ENCODE measurements at places on chromosomes 2 and 18. TPM values are rescaled to one million over a fixed set of nuclear protein-coding genes. Genes with fewer than 3 reads are reported as not detected.

DNA sequence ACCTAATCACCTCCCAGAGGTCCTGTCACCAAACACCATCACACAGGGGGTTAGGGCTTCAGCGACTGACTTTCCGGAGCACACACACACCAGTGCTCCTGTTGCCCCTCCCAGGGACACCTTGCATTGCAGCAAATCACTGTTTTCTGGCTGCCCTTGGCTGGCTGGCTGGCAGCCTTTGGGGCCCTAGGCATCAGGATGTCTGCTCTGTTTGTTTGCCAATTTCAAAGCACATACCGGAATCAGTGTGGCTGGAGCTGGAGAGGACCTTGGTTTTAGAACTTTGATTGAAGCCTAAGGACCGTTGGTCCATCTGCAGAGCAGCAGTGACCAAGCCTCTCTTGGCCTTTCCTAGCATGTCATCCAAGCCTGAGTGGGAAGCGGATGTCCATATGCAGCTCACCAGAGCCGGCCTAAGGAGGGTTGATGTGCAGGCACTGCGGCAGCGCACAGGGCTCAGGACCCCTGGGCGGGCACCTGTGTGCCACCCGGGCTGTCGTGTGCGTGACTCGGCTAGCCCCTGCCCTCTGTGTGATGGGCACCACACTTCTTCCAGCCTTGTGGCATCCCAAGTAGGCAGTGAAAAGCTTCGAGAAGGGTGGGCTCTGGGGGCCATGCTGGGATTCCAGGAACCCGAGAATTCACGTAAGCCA, 62.1 kb downstream of the GBX2 start:
- no peak for DNase-seq

- peak; percentile 17 for DNase-seq
Measured at GRCh38 chr2:72149556-72150156, 2.0 kb upstream of the CYP26B1 start.

ZDBF2 gene
- 4.0 TPM for total RNA-seq

TUBA4B gene
- not detected for total RNA-seq

- no peak for DNase-seq
Measured at GRCh38 chr2:8316356-8316755, 365.5 kb upstream of the ID2 start.

GRCh38 chr18:40553029-40553428, 1402.0 kb upstream of the PIK3C3 start:
- peak; percentile 33 for DNase-seq

DNA sequence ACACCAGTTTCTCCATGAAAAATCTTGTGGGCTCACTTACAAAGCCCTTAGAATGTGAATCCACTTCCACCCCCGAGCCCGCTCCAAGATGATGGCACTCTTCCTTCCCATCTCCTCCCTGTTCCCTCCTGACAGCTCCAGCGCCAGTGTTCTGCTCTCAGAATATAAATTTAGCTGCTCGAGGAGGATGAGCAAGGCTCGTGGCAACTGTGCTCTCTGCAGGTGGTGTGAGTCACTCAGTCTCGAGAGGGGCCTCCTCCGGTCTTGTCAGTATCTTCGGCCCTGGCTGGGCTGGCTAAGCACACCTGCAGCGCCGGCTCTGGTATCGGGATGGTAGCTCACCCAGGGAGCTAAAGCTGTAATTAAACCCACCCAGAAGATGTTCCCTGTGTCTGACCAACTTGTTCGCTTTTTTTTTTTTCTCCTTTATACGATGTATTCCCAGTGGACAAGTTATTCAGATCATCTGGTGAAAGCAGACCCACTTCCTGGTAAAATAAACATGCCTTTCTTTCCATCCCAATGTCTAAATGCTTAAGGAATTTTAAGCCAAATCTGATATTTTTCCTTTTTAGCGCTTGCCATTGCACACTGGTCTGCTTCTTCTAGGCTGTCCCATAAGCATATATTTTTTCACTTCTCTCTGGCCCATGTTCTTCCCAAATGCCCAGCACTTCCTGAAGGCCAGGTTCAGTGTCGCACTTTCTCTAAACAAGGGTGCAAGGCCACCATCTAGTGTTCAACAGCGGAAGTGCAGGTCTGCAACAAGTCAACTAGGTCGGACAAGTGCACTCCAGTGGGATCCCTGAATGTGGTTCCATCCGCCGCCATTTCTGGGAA, 31.4 kb upstream of the YPEL5 start:
- no peak for DNase-seq

DNA sequence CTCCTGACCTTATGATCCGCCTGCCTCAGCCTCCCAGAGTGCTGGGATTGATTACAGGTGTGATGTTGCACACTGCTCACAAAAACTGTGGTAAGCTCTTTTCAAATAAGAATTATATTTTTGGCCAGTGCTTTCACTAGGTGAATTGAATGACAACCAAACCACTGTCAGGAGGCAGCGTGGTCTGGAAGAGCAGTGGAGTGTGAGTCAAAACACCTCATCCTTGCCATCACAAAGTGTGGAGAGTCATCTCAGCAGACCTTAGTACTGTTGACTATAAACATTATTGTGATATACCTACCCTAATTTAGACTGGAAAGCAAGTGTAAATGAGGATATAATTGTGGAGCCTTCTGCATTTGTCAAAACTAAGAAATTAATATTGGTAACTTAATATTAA, 61.3 kb downstream of the UBE2E3 start:
- peak; percentile 9 for DNase-seq

DNA sequence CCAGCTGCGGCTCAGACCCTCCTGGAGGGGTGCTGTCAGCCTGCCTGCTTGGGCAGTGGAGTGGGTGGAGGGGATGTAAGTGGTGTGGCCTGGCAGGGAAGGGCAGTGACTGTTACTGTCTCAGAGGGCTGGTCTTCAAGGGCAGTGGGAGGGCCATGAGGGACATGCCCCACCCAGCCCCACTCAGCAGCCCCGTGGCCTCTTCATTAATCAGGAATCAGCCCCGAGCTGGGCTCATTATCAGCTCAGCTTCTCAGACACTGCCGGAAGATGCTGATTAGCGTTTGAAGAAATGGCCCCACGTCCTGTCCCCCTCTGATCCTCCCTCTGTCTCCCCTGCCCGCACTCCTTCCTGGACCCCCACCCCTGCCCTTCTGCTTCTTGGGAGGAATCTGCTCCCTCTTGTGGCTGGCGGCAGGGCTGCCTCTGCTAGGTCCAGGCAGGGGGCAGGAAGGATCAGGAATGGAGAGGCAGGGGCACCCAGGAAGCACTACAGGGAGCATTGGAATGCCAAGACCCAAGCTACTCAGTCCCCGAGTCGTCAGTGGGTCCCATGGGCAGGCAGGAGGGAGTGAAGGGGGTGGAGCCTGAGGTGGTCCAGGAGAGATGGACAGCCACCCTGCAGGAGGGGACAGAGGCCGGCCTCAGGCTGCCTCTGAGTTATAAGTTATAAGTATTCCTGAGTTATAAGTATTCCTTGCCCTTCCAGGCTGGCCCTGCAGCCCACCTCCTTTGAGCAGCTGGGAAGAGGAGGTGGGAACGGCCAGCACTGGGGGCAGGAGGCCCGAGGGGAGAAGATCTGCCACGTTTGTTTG, 7.0 kb downstream of the ASIC4 start:
- DNase-seq, result no peak

GRCh38 chr18:56637176-56637575, 1.2 kb downstream of the TXNL1 start:
- no peak for DNase-seq

- no peak for DNase-seq
Measured at GRCh38 chr2:133457861-133458260, 110.4 kb downstream of the NCKAP5 start.

DNA sequence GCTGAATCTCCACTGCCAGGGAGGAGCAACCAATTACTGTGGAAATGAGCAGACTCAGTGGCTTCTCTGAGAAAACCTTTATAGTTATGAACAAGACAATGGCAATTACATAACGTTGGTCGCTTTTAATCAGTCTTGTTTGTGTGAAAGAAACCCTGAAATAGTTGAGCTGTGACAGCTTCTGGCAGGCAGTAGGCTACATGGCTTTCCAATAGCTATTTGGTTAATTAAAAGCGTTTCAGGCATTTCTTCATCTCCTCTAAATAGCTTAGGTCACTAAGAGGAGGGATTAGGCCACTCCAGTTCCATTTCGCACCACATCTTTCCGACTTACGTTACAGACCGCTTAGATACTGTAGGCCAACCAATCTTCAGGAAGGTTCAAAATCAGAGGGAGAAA, 794.4 kb upstream of the ID2 start:
- DNase-seq, result no peak

REEP1 gene
- 0.14 TPM for total RNA-seq

- no peak for DNase-seq
Measured at GRCh38 chr2:110216803-110217202, 4.5 kb upstream of the MTLN start.

NMS gene
- total RNA-seq, result not detected

GRCh38 chr2:119746836-119747686, 12.7 kb upstream of the PTPN4 start:
- no peak for DNase-seq

GRCh38 chr2:199762963-199763362, 88.0 kb downstream of the FTCDNL1 start:
- no peak for DNase-seq

DNA sequence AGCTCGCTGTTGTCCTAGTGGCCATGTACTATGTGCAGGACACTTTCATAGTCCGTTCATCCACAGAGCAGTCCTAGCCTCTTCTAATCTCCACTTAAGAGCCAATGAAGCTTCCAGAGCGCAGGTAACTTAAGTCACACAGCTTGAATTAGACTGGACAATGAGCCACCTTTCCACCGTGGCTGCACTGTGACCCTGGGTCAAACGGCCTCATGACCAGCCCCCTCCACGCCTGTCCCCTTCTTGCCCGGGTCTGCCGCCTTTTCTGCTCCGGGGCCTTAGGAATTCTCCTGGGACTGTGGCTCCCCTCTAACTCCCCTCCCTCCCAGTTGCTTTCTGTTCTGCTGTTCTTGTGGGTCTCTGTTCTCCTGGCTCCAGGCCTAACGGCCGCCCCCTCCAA, 8.4 kb upstream of the PRKCE start:
- DNase-seq, result no peak

DNA sequence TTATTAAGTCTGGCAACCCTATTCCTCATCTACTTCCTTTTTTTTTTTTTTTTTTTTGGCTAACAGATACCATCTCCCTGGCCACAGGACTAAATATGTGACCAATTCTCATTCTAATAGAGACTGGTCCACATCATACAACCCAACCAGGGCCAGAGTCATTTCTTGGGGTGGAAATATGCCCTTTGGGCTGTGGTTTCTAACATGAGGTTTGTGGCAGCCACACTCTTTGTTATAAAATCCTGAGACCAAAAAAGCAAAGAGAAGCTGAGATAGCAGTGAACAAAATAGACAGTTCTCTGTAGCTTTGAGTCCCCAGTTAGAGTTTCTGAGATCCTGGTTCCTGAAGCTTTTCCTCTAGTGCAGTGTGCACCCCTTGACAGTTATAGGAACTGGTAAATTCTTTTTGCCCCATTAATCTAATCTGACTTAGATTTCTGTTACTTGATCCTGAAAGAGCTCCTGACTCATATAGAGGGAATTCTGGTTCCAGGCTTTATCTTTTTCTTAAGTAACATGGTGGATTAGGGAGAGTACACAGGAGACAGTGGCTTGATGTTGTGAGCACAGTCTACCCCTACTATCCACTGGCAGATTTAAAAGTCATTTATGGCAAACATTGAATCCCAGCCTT, 86.8 kb downstream of the MAIP1 start:
- peak; percentile 54 for DNase-seq

GALNT3 gene
- 96.5 TPM for total RNA-seq
